ENCODE measurements at places on chromosomes 3 and 15.

DNA sequence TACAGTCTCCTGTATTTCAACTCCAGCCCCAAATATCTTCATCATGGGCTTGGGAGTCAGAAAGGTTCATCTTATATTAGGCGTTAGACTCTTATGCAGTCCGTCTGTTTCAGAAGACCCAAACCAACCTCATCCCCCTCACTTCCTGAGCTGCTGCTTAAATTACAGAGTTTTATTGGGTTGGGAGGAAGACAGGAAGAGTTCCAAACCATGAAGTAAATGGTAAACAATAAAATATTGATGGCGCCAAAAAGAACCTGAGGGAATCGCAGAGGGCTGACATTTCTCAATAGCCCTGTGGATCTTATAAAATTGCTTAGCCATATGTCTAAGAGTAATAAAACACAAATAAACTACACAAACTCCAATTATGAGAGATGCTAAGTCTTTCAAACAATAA lies 116.9 kb upstream of the C3orf80 start:
- no peak for DNase-seq

DNA sequence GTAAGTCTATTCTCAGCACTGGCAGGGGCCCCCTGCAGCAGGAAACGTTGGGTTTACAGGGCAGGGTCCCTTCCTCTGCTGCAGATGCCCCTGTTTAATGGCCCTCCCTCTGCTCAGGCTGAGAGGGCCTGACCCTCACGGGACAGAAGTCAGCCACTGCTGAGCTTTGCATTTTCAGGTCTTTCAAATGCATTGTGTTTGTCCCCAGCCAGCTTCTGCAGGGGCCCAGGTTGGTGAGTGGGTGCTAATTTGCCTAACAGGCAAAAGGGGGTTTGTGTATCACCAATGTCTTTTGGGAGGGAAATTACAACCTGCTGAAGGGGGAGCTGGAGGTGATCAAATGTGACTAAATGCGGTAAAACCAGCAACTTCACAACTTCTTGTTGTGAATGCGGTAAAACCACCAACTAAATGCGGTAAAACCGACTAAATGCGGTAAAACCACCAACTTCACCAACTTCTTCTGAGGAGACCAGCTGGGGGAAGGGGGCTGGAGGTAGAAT lies 44.8 kb upstream of the UBE2E1 start:
- no peak for DNase-seq

DNA sequence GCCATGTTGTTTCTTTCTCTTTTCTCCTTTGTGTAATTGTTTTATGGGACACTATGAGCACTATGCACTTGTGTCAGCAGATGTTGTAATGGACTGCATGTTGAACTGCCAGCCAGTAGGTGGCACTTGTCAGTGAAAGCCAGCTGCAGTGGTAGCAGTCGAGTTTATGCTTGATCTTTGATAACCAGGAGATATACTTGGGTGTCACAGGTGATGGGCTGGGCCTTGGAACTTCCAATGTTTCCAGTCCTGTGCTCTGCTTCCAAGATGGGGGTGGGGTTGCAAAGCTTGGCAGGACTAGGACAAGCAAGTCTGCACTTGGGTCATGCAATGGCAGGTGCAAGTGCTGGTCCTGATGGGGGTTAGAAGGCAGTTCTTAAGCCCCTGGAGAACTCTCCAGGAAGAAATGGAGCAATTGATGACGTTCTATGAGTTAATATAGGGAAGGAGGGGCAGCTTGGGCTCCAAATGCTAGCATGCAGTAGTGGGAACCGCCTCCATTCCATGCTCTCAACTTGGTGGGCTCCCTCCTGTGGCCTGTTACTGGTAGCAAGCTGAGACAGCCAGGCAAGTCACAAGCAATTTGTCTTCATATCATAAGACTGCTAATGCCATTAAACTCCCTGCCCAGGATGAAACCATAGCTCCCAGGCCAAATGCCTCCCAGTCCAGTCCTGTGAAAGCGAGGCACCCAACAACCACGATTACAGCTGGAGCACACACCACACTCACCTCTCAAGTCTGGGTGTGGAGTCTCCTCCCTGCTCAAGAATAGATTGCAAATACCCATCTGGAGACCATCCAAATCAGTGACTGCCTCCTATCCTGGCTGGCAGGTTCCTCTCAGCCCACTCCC lies 287.2 kb downstream of the CGGBP1 start:
- no peak for DNase-seq

DNA sequence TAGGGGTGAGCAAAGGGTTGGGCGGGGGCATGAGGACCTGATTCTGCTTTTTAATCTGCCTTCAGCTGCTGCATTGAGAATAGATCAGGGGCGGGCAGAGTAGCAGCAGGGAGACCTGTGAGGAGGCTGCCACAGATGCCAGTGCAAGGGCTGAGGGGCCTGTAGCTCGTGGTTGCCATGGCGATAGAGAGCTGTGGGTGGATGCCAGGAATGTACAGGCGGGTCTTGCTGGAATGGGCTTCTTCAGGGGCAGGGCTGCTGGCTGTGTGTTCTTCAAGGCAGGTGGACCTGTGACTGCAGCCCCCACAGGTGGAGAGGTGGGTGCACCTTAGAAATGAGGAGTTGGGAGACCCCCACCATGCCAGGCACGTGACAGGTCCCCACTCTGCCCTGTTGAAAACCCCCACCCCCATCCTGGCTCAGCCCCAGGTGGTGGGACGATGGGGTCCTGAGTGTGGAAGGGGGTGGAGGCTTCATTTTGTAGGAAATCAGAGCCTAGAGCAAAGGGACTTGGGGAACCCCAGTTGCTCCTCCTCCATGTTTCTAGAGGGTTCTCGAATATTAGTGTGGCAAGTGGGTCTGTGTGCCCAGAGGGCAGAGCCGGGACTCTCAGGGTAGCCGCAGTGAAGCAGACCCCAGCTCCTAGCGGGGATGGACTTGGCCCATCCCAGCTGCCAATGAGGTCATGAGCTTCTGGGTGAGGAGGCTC lies 38.3 kb downstream of the SLC6A6 start:
- DNase-seq, result no peak

DNA sequence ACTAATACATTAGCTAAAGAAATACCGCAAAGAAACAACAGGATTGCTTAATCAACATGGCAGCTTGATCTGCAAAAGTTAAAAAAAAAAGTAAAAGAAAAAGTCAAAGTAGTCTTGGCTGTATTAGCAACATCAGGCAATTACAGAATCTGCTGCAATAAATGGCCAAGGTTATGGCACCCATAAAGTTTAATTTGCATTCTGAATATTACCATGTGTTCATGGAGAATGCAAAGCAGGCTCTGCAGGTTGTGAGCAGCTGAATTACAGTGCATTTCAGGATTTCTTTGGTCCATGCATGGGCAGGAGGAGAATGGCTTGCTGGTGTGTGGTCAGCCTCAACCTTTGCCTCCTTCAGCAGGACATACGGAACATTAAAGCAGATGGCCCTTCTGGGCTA lies 199.1 kb upstream of the AZI2 start:
- no peak for DNase-seq

DNA sequence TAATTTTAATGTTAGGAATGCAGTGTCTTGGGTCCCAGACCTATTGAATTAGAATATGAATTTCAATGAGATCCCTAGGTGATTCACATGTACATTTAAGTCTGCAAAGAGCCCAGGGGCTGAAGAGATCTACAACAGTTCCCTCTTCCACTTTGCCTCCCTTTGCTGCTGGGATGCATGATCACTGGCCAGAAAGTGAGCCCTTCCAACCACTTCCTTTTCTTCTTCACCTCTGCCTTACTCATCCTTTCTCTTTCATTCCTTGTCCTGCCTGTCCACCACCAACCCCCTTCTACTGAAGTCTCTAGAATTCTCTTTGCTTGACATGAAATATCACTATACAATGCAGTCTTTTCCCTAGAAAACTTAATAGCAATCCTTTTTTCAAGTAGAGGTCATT lies 222.4 kb upstream of the LRIG1 start:
- DNase-seq, result no peak

- DNase-seq, result no peak
Observed at GRCh38 chr3:76990606-76991005, 49.3 kb upstream of the ROBO2 start.

GRCh38 chr15:82014989-82015388 lies 30.8 kb downstream of the MEX3B start:
- DNase-seq, result no peak

DNA sequence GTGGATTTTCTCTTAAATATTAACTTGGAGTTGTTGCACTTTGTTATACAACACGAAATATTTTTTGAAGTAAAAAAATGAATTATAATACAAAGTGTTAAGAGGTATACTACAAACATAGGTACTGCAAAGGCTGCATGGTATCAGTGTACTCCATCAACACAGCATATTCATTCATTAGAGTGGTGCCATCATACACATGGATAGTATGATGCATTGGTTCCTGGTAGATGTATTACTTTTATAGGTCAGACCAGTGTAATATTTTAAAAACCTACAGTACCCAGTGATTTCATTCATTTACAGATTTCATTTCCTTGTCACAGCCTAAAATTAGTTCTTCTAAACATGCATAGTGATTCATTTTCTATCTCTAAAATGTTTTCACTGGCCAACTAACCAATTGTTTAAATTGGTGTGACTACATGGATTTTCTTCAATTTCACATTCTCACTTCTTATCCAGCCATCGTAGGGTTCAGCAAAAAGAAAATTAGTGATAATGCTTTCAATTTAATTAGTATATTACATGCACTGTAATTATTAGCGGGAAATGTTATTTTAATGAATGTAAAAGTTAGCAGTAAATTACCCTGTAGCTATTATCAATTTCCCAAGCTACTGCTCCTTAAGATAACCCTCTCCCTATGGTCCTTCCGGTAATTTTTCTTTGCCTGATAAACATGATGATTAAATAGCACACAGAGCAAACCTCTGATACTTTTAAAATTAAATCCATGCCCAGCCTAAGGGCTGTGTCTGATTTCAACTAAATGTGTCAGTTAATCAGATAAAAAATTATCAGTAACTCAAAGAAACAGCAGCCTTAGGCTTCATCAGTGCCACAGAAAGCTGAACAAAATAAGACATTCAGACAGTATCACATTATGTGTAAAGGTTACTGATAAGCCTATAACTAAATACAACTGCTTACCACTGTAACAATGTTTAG lies 68.4 kb downstream of the DPH6 start:
- no peak for DNase-seq

DNA sequence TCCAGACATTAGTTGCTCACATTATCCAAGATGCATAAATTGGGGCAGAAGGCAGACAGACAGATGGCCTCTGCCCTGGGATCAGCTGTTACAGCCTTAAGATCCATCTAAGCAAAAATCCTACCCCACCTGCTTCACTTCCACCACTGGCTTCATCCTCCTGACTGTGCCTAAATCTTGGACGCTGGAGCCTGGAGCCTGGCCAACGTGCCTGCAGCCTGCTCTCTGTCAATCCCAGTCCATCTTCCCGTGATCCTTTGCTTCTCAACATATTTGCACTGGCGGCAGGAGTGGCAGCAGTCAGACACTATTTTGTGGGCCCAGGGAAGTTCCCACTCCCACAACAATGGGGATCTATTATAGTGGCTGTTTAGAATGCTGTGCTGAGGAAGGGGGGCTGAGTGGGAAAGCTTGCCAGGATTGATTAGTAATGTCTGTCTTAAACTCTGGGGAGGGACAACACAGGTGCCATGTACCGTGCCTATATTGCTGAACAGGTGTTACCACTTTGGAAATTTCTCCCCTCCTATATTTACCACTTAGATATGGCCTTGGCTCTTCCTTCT lies 121.2 kb downstream of the MEGF11 start:
- no peak for DNase-seq

- no peak for DNase-seq
Observed at GRCh38 chr3:178480274-178480673, 56.0 kb upstream of the KCNMB2 start.

DNA sequence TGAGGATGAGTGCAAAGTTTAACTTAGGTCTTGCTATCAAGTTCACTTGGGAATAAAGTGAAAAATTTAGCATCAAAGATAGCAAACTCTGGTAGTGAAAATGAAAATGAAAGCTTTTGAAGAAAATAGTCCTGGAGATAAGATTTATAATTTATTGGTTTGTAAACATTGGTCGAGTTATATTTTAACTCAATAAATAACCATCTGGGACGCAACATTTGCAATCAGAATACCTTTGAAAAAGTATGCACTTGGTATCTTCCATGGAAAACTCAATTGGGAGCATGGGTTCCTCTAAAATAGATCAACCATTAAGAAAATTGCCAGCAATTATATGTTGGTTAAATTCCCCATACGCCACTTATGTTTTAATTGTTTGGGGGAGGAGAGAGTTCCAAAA lies 209.5 kb downstream of the NAALADL2 start:
- no peak for DNase-seq

DNA sequence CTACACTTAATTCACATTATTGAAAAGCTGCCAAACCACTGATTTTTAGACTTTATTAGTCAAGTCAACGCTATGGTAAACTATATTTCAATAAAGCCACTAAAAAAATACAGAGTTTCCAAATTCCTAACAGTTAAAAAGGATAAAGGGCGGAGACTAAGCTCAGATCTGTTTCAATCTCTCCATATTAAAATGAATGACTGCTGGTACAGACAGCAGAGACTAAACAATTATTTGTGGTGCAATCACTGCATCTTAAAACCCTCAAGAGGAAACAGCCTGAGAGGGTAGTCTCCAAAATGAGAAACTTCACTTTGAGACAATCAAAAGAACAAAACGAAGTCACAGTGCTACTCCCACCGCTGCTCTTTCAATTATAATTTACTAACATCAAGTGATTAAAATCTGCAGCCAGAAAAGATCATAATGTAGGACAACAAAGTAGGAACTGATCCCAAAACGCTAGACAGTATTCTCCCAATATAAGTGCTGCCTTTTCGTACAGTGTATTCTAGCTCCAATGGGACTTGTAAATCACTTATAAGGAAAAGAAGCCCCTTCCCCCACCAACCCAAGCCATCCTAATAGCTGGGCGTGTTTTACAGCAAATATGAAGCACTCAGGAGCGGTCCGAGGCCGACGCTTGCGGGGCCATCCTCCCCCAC lies 1.2 kb downstream of the UBP1 start:
- no peak for DNase-seq

DNA sequence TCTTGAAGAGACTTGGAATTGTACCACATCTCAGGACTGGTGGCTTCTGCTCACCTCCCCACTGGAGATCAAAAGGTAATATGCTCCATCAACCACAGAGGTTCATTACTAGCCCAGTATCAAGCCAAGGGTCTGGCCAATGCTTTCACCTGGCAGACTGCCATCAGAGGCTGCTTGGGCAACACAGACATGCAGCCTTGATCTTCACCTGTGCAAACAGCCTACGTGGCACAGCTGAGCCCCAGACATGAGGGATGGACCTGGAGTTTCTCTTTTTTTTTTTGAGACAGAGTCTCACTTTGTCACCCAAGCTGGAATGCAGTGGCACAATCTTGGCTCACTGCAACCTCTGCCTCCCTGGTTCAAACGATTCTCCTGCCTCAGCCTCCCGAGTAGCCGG lies 105.6 kb upstream of the HES1 start:
- no peak for DNase-seq

- DNase-seq, result peak; percentile 2
Observed at GRCh38 chr3:87503900-87504498, 227.6 kb upstream of the POU1F1 start.

Measured in GM18507 (cell line).